ENCODE measurements at places on chromosomes 16 and 17.

DNA sequence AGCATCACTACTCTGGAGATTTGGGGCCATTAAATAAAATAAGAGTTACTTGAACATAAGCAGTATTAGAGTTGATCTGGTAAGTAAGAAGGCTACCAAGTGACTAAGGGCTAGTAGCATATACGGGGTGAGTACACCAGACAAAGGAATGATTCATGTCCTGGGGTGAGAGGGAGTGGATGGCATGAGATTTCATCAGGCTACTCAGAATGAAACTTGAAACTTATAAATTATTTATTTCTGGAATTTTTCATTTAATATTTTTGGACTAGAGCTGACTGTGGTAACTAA, 2.3 kb downstream of the SLFN5 start:
- peak; percentile 38 for DNase-seq

DNA sequence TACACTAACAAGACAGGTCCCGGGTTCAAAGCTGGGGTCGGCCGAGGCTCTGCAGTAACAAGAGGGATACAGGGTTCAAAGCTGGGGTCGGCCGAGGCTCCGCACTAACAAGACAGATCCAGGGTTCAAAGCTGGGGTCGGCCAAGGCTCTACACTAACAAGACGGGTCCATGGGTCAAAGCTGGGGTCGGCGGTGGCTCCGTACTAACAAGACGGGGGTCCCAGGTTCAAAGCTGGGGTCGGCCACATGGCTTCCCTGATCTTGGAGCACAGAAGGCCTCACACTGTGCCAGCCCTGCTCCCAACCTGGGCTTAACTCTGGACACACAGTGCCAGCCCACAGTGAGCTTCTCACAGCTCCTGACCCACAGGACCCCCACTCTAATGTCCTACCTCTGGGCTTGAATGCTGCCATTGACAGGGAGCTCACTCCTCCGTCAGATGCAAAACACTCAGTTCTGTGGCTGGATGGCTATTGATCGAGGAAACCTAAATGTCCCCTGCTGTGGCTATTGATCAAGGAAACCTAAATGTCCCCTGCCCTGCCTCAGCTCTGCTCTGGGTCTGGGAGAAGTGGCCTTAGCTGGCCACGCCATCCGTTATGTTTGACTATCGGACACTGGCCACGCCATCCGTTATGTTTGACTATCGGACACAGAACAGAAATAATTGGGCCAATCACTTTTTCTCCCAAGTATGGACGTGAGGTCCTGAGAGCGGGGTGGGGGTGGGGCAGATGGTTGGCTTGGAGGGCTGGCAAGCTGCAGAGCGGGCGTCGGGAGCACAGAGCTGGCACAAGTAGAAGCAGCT, 54.6 kb upstream of the DOC2B start:
- no peak for DNase-seq

DNA sequence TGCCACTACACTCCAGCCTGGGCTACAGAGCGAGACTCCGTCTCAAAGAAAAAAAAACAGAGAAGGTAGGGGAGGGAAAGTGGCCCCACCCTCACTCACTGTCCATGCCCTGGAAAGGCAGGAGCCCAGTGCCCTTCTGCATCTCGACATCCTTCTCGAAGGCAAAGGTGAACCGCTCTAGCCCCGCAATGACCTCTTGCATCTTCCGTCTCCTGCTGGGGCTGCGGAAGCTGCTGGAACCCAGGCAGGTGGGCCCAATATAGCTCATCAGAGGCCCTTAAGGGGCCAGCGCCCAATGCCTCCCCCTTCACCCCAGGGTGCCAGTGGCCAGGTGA, at the start of gene CPSF4L:
Gene CPSF4L (minus strand): TSS at position 264 of the 335 bp plus-strand sequence. CDS start 62 bp downstream, at position 202.
- no peak for DNase-seq

- no peak for DNase-seq
These were observed 14.7 kb upstream of the CTCF start for GRCh38 chr16:67547423-67548264.

DNA sequence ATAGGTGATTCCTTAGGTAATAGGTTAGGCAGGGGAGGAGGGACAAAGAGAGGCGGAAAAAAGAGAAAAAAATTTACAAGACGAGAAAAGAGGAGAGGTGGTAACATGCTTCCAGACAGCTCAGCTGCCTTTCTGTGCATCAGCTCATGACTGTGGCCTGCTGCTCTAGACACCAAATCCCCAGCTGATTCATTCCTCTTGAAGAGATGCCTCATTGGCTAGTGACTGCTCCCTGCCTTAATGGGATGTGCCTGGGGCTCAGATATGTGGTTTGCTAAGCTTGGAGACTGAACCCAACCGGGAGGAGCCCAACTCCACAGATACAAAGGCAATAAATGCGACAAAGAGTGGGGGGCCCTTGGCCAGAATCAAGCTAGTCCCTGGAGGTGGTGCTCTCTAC, 105.9 kb upstream of the FAM20A start:
- no peak for DNase-seq

GRCh38 chr17:39777534-39778365, 40.0 kb downstream of the GRB7 start:
- DNase-seq, result no peak

GRCh38 chr17:74962622-74963394, 9.8 kb downstream of the HID1 start:
- no peak for DNase-seq

DNA sequence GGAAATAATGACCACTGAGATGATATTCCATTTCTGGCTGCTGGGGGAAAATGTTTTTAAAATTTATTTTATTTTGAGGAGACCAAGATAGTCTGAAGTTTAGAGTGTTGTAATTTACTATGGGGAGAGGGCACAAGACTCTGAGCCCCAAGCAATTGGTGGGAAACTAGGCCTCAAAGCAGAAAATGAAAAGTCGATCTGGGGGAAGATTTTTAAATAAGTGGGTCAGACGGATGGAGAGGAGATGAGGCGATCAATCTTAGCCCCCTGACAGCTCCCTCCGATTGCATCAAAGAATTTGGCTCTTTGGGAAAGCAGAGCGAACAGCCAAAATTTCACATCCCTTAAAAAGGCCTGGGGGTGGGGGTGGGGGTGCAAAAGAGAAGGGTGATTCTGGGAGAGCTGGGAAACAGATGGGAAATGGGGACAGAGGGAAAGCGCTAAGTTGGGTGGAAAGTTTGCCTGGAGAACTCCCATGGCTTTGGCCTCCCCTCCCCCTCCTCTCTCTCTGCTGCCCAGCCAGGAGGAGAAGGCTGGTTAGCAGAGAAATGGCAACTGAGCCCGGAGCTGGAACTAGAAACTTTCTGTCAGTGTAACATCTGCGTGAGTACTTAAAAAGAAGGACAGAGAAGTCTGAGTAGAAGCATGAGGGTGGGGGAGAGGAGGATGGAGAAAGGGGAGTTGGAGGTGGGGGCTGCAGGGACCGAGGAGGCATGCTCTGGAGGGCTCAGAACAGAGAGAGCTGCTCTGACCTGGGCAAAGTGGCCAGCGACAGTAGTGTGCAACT, 1.4 kb upstream of the HOXB2 start:
- DNase-seq, result no peak

GRCh38 chr17:68910251-68910705, 44.9 kb downstream of the ABCA8 start:
- DNase-seq, result no peak

- no peak for DNase-seq
These were observed 18.4 kb downstream of the OSBPL7 start for GRCh38 chr17:47803201-47803600.

- DNase-seq, result peak; percentile 86
These were observed 105.2 kb downstream of the RPTOR start for GRCh38 chr17:80649672-80650330.

- DNase-seq, result no peak
These were observed 2.6 kb downstream of the NT5C start for GRCh38 chr17:75128694-75129505.

DNA sequence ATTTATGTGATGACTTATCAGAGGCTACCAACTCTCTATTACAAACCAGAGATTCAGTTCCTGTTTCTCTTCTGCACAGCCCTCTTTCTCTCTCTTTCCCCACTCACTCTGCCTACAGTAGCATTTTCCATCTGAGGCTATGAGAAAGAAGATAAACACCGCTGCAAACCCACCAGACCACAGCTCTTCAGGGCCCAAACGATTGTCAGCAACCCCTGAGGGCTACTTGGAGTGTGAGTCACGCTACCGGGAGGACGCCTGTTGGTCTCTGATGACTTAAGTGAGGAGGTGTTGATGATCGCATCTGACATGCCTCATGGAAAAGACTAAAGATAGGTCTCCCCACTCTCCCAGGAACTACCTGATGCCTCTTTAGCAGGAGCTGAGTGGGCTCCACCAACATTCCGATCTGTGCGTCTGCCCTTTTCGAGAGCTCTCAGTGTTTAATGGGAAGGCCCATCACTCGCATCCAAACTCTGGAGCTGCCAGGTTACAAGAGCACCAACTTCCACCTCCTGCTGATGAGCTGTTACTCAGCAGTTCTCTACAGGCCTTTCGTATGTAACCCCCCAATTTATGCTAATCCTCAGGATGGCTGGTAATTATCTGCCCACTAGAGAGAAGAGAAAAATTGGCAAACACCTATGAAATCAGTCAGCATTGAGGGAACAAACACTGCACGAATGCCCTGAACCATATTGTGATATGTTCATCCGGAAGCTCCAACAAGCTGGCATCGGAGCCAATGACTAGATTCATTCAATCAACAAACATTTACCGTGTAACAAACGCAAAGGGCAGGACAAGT, 9.2 kb downstream of the GRIN2A start:
- no peak for DNase-seq

DNA sequence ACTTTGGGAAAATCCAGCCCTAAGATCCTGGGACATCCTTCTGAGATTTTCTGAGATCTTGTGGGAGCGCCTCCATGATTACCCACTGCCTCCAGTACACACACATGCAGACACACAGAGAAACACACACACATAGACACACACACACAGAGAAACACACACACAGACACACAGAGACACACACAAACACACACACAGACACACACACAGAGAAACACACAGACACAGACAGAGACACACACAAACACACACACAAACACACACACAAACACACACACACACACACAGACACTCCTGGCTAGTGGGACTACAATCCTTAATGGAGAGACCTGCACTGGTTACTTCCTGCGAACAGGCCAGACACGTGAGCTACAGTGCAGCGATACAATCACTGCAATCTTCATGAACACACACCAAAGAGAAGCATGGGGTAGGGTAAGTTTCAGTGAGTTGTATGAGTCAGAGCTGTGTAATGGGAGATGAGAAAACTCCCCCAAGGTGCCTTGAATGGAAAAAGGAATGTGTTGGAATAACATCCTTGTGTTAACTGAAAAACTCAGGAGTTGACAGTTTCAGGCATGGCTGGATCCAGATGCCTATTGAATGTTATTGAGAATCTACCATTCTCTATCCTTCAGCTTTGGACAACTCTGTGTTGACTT, 79.5 kb downstream of the SLC6A2 start:
- DNase-seq, result no peak

GRCh38 chr17:40313668-40314583, 4.9 kb downstream of the RARA start:
- DNase-seq, result no peak

- DNase-seq, result no peak
These were observed 40.2 kb upstream of the CHMP6 start for GRCh38 chr17:80951121-80952090.

- DNase-seq, result no peak
These were observed 17.7 kb downstream of the CCL17 start for GRCh38 chr16:57422026-57422944.

DNA sequence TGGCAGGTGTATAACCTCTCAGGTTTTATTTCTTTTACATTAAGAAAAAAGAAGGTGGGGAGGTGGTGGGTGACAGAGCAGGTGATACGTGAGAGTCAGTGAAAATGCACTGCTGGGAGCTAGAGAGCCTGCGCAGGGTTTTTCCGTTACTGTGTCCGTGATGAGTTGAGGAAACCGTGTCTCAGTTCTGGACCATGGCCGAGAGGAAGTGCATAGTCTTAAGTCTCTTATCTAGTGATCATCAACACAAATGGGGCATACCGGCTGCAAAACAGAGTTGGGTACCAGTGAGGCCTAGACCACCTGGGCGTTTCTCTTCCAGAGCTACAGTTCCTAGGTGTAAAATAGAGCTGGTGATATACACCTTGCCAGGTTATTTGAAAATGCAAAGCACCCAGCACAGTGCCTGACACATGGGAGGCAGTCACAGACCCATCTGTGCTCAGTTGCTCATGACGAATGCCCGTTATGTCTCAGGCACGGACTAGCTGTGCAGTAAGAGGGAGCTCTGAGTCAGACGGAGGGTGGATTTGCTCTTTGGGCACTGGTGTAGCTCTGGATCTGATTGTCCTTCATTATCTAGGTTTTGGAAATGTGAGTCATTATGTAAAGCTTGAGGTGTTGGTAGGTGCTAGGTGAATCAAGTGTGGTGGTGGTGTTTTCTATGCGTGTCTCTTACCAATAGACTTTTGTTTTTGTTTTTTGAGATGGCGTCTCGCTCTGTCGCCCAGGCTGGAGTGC, 60.9 kb downstream of the RPTOR start:
- peak; percentile 92 for DNase-seq

DNA sequence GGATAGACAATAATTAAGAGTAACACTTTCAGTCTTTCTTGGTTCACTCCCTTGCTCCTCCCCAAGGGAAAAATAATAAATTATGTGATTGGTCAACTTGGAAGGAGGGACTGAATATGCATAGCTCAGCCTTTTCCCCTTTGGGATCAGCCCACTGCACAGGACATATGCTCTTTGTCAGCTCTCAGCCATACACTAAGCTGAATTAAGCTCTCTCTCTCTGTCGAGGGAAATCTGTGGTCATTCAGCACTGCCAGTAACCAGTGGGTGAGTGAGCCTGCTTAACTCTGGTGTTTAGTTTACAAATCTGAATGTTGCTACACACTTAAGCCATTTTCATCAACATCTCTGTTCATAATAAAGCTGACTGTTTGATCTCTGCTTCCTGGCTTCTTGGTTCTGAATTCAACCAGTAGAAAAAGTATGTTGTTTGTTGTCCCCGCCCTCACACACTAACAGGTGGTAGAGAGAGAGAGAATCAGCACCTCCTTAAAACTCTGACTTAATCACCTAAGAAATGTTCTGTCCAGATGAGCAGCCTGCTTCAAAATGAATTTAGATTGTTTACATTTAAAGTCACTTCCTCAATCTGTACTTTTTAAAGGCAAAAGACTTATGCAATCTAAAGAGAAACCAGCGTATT, 102.3 kb upstream of the C17orf78 start:
- no peak for DNase-seq

DNA sequence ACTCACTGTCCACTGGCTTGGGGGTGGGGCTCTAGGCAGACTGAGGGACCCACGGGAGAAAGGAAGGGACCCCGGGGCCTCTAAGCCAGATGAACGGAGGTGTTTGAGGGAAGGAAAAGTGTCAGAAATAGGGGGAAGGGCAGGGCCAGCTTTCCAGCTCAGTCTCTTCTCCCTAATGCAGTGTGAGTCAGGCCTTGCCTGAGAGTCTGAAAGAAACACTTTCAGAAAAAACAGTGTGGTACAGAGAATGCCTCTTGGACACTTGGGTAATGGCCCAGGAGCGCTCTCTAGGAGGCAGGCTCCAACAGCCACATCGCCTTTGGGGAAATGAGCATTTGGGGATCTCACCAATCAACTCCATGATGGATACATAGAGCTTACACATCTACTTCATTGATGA, 46.9 kb downstream of the NDEL1 start:
- DNase-seq, result no peak

DNA sequence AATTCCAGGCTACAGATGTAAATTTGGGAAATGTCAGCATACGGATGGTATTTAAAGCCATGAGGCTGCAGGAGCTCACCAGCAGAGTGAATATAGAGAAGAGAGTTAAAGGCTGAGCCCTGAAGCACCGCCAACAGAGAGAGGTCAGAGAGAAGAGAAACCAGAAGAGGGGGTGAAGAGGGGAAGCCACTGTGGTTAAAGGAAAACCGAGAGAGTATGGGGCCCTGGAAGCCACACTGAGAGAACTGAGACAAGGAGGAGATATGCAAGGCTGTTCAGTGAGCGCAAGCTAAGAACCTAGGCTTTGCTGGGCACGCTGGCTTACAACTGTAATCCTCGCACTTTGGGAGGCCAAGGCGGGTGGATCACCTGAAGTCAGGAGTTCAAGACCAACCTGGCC, 24.6 kb downstream of the COPRS start:
- DNase-seq, result no peak
